Kidney epithelial cell (primary cell): ENCODE measurements at places on chromosomes 13 and 19. TPM values are rescaled to one million over a fixed set of nuclear protein-coding genes. Genes with fewer than 3 reads are reported as not detected.

The OR7D2 gene
- total RNA-seq = 0.41 TPM in 1 of 2 replicates, not detected in the other

The ZNF799 gene
- total RNA-seq = 2.3 and 2.6 TPM in 2 replicates

The CLEC17A gene
- 0.08 TPM in 1 of 2 replicates, not detected in the other for total RNA-seq

The IGFLR1 gene
- total RNA-seq = 1.9 and 8.8 TPM in 2 replicates

The GPX4 gene
- total RNA-seq = 538 and 611 TPM in 2 replicates

The IL27RA gene
- total RNA-seq = 4.1 and 7.5 TPM in 2 replicates

The ERVK3-1 gene
- total RNA-seq = 44.9 and 48.3 TPM in 2 replicates

The ZNF221 gene
- total RNA-seq = 3.6 and 6.1 TPM in 2 replicates

The ZNF714 gene
- total RNA-seq = 4.7 and 8.6 TPM in 2 replicates

The TLE2 gene
- 9.4 and 23.3 TPM in 2 replicates for total RNA-seq

The UPK1A gene
- not detected in 2 replicates for total RNA-seq

The LRRC8E gene
- 11.6 and 15.1 TPM in 2 replicates for total RNA-seq

The RHPN2 gene
- 21.3 and 27.6 TPM in 2 replicates for total RNA-seq

The IGFL2 gene
- total RNA-seq = not detected in 2 replicates

GRCh38 chr13:98986226-98986846 is 8.5 kb upstream of the DOCK9 start:
- DNase-seq = no peak

DNA sequence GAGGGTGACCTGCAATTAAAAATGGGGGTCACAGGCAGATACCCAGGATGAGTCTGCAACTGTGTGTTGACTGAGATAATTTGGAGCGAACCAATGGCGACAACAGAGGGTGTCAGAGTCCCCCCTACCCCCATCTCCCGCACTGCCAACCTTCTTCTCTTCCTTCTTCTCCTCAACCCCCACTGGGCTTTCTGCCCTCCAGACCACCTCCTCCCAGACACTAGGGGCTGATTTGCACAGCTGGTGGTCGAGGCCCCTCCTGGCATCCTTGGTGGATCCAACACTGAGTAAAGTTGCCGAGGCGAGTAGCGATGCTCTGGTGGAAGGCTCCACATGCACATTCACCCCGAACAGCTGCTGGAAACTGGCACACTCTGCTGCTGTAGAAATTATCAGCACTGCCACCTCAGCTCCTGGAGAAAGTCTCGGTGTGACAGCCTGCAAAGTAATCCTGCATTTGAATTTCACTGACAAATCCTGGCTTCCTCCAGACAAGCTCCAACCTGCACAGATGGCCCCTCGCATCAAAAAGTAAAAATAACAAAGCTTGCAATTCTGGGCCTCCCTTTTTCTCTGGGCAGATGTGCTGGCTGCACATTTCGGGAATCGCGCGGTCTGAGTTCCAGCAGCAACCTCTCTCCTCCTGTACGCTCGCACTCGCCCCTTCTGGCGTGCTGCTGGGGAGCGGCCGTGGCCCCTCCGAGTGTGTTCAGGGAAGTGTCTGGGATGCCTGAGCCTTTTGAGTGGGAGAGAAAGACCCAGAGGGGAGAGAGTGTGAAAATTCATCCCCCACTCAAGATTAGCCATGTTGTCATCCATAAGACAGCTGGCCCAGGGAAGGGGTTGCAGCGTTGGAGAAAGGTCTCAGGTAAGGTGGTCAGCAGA is 28.5 kb downstream of the CCNE1 start:
- DNase-seq = no peak

- peak; percentile 45 for DNase-seq
Observed at GRCh38 chr19:50607874-50608785, 31.6 kb downstream of the SYT3 start.

DNA sequence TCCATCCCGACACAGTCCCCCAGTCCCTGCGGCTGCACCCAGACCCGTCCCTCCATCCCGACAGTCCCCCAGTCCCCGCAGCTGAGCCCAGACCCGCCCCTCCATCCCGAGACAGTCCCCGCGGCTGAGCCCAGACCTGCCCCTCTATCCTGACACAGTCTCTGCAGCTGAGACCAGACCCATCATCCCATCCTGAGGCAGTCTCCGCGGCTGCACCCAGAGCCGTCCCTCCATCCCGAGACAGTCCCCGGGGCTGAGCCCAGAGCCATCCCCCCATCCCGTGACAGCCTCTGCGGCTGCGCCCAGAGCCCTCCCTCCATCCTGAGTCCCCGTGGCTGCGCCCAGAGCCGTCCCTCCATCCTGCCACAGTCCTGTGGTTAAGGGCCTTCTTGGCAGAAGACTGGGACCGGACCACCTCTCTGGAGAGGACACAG is 28.8 kb upstream of the TMEM255B start:
- DNase-seq = no peak

GRCh38 chr13:51645761-51646670 is 61.8 kb downstream of the WDFY2 start:
- DNase-seq = no peak

- peak; percentile 41 for DNase-seq
Observed at GRCh38 chr19:17441241-17442021, 7.0 kb downstream of the TMEM221 start.

GRCh38 chr13:99970651-99971575 is 654 bp downstream of the ZIC5 start:
- DNase-seq = no peak

GRCh38 chr19:31539386-31539785 is 190.2 kb upstream of the TSHZ3 start:
- no peak for DNase-seq

GRCh38 chr13:95660981-95661581 is 15.9 kb upstream of the DNAJC3 start:
- DNase-seq = no peak

DNA sequence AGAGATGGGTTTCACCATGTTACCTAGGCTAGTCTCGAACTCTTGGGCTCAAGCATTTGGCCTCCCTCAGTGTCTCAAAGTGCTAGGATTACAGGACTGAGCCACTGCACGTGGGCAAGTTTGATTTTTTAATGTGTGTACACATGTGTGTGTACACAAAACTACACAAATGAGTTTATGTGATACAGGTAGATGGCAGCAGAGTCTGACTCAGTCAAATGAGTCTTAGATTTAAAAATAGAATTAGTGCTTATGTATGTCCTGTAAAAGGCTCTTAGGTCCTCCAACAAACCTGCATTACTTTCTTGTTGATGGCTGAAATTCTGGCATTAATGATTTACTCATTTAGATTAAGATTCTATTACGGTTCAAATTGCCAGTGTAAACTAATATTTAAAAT is 293.7 kb downstream of the PCDH17 start:
- DNase-seq = no peak

GRCh38 chr13:30526612-30527495 is 61.1 kb upstream of the HMGB1 start:
- no peak for DNase-seq

GRCh38 chr13:111402441-111402840 is 82.0 kb downstream of the TEX29 start:
- DNase-seq = no peak

GRCh38 chr19:46605356-46605821 is 4.3 kb downstream of the CALM3 start:
- no peak for DNase-seq

- peak; percentile 61 for DNase-seq
Observed at GRCh38 chr13:44758630-44759383, 182.7 kb upstream of the TSC22D1 start.

DNA sequence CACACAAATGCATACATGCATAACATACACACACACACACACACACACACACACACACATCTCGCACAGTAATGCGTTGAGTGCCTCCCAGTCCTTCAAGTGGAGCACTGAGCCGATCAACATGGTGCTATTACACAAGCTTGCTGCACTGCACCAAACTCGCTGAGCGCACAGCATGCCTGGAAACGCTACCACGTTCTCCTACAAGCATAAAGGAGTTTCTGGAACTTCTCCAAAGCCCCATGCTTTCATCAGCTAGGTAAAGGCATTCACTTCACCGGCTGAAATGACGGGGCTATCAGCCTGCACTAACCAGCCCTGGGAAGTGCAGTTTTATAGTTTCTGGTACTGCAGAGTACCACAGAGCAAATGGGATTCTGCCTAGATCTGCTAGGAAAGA is 92.7 kb downstream of the FGF14 start:
- DNase-seq = no peak

DNA sequence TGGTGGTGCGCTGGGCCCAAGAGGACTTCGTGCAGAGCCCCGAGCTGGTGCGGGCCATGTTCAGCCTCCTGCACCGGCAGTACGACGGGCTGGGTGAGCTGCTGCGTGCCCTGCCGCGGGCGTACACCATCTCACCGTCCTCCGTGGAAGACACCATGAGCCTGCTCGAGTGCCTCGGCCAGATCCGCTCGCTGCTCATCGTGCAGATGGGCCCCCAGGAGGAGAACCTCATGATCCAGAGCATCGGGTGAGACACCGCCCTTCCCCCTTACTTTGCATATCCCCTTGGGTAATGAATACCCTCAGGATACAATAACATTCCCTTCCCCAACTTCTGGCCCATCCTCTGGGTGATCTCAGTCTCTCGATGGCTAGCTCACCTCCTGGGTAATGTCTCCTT is 60.9 kb downstream of the RYR1 start:
- DNase-seq = no peak

DNA sequence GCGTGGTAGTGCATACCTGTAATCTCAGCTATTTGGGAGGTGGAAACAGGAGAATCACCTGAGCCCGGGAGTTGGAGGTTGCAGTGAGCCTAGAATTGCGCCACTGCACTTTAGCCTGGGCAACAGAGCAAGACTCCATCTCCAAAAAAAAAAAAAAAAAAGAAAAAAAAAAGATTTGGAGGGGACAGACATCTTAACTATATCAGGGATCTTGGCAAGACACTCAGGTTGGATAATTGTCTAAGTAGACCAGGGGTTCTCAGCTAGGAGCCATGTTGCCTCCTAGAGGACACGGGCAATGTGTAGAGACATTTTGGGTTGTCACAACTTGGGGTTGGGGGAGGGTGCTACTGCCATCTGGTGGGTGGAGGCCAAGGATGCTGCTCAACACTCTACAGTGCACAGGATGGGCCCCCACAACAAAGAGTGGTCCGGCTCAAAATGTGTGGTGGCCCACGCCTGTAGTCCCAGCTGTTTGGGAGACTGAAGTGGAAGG is 1.9 kb upstream of the ZNF580 start:
- no peak for DNase-seq

DNA sequence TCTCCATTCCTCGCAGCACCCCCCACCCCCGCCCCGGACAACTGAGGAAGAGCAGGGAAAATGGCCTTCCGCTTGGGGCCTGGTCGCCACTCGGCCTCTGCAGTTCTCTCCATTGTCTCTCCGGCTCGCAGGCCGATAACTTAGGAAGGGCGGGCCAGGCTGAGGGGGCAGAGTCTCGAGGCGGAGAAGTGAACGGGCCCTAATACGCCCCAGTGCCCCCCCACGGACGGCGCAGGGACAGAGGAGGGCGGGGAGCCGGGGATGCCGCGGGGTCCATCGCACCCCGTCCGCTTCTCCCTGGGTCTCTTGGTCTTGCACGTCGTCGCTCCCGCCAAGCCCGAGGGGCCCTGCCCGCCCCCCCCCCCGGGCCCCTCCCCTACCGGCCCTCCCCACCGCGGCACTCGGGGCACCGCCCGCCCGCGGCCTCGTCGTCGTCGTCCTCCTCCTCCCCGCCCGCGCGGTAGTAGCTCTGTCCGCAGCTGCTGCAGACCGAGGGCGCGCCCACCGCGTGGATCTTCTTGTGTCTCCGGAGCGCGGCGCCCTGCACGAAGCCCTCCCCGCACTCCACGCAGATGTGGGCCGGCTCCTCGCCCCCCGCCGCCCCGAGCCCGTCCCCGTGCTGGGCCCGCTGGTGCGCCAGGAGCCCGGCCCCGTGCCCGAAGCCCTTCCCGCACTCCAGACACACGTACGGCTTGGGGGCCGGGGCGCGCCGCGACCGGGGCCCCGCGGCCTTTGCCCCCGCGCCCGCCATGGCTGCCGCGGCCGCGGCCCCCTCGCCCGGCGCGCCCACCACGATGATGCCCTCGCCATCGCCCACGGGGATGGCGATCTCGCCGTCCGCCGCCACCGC is 33.2 kb downstream of the ZNF787 start:
- DNase-seq = no peak

DNA sequence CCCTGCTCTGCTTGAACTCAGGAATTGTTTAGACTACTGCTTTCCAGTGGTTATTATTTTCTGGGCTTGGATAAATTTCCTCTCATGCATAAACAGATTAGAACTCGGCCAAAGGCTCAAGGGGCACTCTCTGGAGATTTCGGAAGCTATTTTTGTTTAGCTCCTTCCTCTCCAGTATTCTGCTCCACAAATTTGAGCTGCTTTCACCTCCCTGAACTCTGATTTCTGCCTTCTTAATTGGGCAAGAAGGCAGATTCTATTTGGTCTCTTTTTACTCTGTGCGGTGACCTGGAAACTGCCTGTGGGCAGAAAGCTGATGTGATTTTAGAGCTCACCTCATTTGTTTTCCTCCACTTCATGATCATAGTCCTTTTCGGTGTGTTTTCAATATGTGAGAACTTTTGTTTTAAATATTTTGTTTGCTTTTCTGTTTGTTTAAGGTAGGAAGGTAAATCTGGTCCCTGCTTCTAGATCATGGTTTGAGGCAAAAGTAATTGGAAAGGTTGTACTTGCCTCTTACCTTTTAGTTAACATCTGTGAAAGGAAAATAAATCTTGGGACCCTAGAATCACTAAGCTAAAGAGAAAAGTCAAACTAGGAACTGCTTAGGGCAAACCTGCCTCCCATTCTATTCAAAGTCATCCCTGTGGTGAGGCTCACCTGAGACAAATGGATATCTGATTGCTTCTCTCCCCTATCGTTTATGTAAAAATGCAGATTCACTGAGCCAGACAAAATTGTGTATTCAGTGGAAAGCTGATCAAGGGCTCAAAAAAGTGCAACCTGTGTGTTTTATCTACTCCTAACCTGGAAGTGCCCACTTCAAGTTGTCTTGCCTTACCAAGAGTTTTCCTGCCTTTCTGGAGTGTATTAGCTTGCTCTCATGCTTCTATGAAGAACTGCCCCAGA is 714.7 kb upstream of the PCDH20 start:
- DNase-seq = no peak
